ENCODE measurements at places on chromosomes 2 and 18. TPM values are rescaled to one million over a fixed set of nuclear protein-coding genes. Genes with fewer than 3 reads are reported as not detected.
A peak's percentile ranks its signal among the peaks of the same experiment; 100 is the strongest.

- H3K27me3 ChIP-seq = no peaks in the 10 kb centered on the region
- H3K27ac ChIP-seq = no peak overlapping the region
- peaks cover 8% of the 10 kb centered on the region for H3K36me3 ChIP-seq
Measured at GRCh38 chr18:9380621-9381395, 46.2 kb downstream of the TWSG1 start.

GRCh38 chr2:62119311-62119974 lies 76.5 kb upstream of the B3GNT2 start:
- peaks cover 4% of the 10 kb centered on the region for H3K36me3 ChIP-seq
- H3K4me1 ChIP-seq = peaks cover 6% of the 10 kb centered on the region
- H3K27me3 ChIP-seq = no peaks in the 10 kb centered on the region
- H3K27ac ChIP-seq = no peak overlapping the region
- no peak for DNase-seq

GRCh38 chr2:239257511-239257937 lies 143.3 kb downstream of the HDAC4 start:
- DNase-seq = peak; percentile 63
- no peaks in the 10 kb centered on the region for H3K27me3 ChIP-seq
- H3K4me1 ChIP-seq = peaks cover 86% of the 10 kb centered on the region
- peak overlapping the region; percentile 91 for H3K27ac ChIP-seq
- H3K36me3 ChIP-seq = peaks cover 5% of the 10 kb centered on the region

DNA sequence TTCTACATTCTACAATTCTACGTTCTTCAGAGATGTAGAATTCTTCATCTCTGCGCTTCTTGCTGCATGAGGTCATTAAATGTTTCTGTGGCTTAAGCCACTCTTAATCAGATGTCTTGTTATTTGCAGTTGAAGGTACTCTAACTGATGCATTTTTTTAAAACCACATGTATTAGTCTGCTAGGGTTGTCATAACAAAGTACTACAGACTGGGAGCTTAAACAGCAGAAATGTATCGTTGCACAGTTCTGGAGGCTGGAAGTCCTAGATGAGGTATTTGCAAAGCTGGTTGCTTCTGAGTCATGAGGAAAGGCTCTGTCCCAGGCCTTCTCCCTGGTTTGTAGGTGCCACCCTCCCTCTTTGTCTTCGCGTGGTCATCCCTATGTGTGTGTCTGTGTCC lies 176.3 kb upstream of the GLI2 start:
- H3K4me1 ChIP-seq = no peaks in the 10 kb centered on the region
- H3K4me3 ChIP-seq = no peak overlapping the region
- H3K36me3 ChIP-seq = no peaks in the 10 kb centered on the region
- H3K27ac ChIP-seq = no peak overlapping the region
- H3K27me3 ChIP-seq = peaks cover 5% of the 10 kb centered on the region
- no peak for DNase-seq

GRCh38 chr2:16656784-16657391 lies 8.7 kb downstream of the CYRIA start:
- H3K27me3 ChIP-seq = peaks cover 7% of the 10 kb centered on the region
- H3K27ac ChIP-seq = no peak overlapping the region
- no peaks in the 10 kb centered on the region for H3K36me3 ChIP-seq
- H3K4me1 ChIP-seq = no peaks in the 10 kb centered on the region

The PCGF1 gene
- 21.1 TPM for total RNA-seq

The PUS10 gene
- 7.9 TPM for total RNA-seq

GRCh38 chr2:45483997-45484396 lies 127.1 kb downstream of the SRBD1 start:
- no peak overlapping the region for H3K4me3 ChIP-seq
- H3K27ac ChIP-seq = no peak overlapping the region
- no peaks in the 10 kb centered on the region for H3K4me1 ChIP-seq
- DNase-seq = no peak

GRCh38 chr2:23624378-23624777 lies 239.4 kb downstream of the KLHL29 start:
- peak; percentile 59 for DNase-seq
- no peaks in the 10 kb centered on the region for H3K27me3 ChIP-seq
- H3K4me1 ChIP-seq = no peaks in the 10 kb centered on the region

DNA sequence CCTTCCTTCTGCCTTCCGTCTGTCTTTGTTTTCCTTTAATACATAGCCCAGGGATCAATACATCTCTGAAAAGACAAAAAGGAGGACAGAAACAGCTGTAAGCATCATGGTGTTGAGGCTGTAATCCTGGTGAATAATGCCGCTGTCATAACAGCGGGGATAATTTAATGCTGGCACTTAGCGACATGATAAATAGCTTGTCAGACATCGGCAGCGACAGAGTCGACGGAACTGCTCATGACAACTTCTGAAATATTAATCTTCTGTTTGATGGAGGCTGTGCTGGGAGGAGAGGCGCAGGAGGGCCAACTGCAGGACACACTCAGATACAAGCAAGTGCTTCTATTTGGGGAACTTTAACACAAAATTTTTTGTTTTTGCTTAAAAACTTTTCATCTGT lies 602.2 kb downstream of the GALR1 start:
- H3K36me3 ChIP-seq = no peaks in the 10 kb centered on the region
- no peak overlapping the region for H3K4me3 ChIP-seq
- H3K27ac ChIP-seq = no peak overlapping the region
- peaks cover 6% of the 10 kb centered on the region for H3K27me3 ChIP-seq
- DNase-seq = no peak

All from activated CD8-positive, alpha-beta T cell treated with anti-CD3 and anti-CD28 coated beads for 36 hours (primary cell).